Stimulated activated CD8-positive, alpha-beta memory T cell treated with anti-CD3 and anti-CD28 coated beads, Interleukin-2, amount 100 ng/mL, for 1 hour (primary cell): ENCODE measurements at places on chromosomes 6 and 20.

DNA sequence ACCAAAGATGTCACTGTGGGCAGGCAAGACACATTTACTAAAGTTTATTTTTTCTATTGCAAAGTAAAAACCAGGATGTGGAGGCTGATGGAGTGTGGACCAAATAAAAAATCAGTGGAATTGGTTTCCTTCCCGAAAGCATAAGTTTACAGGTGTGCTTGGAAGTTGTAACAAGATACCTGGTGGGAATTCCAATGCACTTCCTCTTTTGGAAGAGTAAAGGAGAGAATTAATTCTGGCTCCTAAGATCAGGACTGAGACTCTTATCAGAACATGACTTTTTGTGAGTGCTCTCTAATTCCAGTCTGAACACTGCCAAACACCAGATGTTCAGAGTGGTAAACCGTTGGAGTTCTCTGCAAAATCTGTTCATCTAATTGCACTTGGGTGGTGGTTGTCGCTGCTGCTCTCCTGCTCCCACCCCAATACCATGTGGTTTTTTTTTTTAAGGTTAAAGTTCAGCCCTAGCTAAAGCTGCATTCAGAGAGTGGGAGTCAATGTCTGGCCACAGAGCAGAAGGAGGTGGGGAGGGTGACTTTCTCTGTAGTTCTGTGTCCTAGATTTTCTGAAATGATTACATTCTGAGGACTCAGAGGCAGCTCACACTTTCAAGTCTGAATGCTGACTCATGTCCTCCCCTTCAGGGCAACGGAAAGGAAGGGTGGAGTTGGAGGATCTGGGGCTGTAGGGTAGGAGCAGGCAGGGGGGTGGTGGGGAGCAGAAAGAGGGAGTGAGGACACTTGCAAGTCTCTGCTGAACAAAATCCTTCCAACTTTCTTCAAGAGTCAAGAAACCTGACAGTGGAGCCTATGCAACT is 275.8 kb upstream of the PRDM1 start:
- DNase-seq: no peak

GRCh38 chr20:17803765-17804164 is 104.0 kb downstream of the BANF2 start:
- no peak for DNase-seq

DNA sequence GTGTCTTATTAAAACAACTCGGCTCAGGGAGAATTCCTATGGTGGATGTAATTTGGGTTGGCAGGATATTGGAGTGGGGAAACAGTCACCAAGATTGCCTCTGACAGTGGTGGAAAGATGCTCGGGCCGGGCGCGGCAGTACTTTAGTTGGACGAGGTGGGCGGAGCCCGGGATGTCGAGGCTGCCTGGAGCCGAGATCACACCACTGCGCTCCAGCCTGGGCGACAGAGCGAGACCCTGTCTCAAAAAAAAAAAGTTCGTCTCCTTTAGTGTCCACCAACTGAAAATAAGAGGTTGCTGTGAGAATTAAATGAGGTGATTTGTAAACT is 621 bp downstream of the NOL7 start:
- DNase-seq: peak; percentile 23

DNA sequence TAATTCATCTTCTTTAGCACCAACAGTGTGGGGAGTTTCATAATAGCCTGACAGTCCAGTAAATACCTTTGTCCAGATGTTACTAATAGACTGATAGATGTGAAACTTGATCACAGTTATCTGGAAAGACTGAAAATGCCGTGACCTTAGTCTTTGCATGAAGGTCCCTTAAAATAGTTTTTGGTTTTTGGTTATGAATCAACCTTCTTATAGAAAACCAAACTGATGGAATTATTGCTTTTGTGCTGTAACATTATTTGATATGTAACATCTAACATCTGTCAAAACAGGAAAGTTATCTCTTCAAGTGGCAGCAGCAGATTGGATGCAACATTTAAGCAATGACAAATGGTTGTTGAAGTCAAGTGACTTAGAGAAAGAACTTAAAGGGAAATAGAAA is 190.4 kb downstream of the DOK5 start:
- DNase-seq: no peak

GRCh38 chr20:62030834-62031434 is 34.7 kb downstream of the TAF4 start:
- no peak for DNase-seq

GRCh38 chr6:106225581-106225980 is 100.0 kb downstream of the ATG5 start:
- no peak for DNase-seq

- DNase-seq: no peak
Measured at GRCh38 chr20:18688676-18689075, 100.8 kb downstream of the DTD1 start.

GRCh38 chr20:62961799-62962198 is 9.3 kb downstream of the SLC17A9 start:
- no peak for DNase-seq

- DNase-seq: no peak
Measured at GRCh38 chr20:32386091-32386490, 28.0 kb downstream of the ASXL1 start.

GRCh38 chr6:41298785-41299502 is 12.5 kb upstream of the TREM1 start:
- no peak for DNase-seq

- no peak for DNase-seq
Measured at GRCh38 chr20:9506964-9507369, 7.4 kb upstream of the LAMP5 start.

DNA sequence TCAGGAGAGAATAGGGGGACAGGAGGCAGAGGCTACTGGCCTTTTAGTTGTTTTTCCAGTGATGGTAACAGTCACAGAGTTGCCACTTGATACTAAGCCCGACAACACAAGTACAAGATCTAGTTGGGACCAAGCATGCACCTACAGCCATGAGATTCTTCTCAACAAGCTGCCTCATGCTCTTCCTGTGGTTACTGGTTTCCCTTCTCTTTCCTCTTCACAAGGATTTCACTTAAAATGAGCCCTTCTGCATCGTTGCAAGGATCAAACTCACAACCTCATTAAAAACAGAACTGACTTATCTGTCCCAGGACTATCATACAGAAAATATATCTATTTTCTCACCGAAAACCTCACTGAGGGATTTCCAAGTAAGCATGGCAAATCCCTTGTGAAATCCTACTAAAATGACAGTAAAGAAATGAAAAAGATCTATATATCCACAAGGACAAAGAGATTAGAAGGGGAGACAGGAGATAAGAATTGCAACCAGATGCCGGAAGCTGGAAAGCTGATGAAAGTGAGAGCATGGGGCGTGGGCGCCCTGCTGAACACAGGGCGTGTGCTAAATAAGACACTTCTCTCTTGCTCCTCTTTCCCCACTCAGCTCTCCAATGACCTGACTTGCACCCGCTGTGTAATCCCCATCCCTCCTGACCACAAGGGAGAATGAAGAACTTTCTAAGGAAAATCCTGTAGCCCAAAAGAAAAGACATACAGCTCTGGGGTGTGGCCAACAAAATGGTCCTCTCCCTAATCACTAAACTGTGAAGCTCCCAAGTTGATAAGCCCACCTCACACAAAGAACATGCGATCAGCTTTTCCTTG is 13.4 kb downstream of the MTFR2 start:
- no peak for DNase-seq

GRCh38 chr6:131431718-131432117 is 141.3 kb upstream of the ARG1 start:
- no peak for DNase-seq

GRCh38 chr6:89357390-89357789 is 4.9 kb upstream of the UBE2J1 start:
- no peak for DNase-seq

DNA sequence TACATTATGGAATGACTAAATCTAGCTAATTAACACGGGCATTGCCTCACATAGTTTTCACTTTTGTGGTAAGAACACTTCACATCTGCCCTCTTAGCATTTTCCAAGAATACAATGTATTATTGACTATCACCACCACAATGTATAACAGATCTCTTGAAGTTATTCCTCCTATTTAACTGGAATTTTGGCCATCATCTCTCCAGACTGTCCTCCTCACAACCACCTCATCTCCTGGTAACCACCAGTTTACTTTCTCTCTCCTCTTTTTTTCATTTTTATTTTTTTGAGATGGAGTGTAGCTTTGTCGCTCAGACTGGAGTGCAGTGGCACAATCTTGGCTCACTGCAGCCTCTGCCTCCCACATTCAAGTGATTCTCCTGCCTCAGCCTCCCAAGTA is 8.2 kb upstream of the SHLD1 start:
- no peak for DNase-seq

DNA sequence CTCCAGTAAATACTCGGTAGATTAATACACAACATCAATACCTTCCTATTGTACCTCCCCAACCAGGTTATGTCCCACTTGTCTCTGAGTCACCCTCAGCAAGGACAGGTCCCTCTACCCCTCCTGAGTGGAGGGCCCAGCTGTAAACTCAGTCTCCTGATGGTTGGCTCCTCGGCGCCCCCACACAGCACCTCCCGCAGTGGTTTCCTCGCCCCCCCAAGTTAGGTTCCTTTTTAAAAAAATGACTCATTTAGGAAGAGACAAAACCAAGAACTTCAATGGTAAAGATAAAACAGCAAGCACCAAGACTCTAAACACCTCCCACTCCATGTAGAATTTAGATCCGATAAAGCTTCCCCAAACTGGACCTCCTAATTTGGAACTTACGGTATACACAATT is 83.5 kb downstream of the TRERF1 start:
- DNase-seq: peak; percentile 34

GRCh38 chr20:47382746-47383415 is 26.4 kb upstream of the ZMYND8 start:
- DNase-seq: no peak

DNA sequence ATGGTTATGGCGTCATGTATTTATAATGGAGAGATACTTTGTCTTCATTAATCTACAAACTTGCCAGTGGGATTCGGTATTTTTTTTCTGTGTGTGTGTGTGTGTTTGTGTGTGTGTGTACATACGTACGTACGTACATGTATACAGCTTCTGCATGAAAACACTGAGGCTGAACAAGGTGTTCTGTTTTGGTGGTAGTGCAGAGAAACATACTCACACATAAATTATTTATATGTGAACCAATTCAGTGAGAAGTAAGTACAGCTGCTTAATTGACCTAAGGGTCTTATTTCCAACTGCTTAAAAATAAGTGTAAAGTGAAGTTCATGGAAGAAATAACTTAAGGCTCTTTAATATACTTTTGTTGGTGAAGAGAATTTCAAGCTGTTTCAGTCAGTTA is 234.2 kb downstream of the BCKDHB start:
- no peak for DNase-seq

GRCh38 chr6:20747991-20748390 is 213.7 kb downstream of the CDKAL1 start:
- DNase-seq: no peak

DNA sequence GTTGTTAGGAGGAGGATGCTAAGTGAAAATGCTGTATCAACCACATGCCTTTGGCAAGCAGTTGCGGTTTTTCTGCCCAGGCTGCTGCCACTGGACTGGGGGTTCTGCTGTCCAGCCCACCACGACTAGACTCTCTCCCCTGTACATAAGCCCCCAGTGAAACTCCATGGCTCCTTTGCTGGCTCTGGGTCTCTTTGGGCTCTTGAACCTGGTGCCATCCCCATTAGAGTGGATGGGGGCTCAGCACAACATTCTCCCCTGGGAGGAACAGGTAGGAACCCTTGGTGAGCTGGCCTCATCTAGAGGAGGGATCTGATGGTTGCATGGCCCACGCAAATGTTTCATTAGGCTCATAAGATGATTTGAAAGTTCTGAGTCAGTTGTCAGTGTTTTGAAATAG is 204.8 kb upstream of the KCNG1 start:
- DNase-seq: no peak

GRCh38 chr6:154874773-154875592 is 120.1 kb upstream of the TIAM2 start:
- DNase-seq: no peak

- DNase-seq: no peak
Measured at GRCh38 chr6:159880412-159880975, 10.3 kb upstream of the MAS1 start.

DNA sequence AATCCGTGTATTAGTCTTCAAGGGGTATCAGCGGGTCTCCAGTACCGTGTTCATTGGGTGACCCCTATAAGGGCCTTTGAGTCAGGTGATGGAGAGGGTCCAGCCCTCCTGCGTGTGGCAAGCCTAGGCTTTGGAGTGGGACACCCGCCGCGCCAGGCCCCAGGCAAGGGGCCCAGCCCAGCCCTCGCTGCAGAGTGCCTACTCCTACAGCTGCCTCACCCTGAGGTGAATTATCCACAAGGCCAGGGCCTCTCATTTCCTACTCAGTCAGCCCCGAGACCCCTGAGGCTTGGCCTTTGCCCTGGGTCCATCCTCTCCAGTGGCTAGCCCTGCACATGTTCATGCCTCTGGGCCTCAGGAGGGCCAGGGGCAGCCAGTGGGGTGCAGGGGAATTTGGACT is 45.1 kb downstream of the TMEM242 start:
- DNase-seq: no peak

GRCh38 chr6:37696220-37696840 is 1.4 kb downstream of the MDGA1 start:
- no peak for DNase-seq

GRCh38 chr20:49397525-49397924 is 84.9 kb downstream of the KCNB1 start:
- no peak for DNase-seq

GRCh38 chr20:3082955-3083952 is 1.3 kb downstream of the AVP start:
- DNase-seq: no peak

GRCh38 chr6:36065916-36066315 is 38.3 kb downstream of the MAPK14 start:
- no peak for DNase-seq
